ENCODE measurements at places on chromosomes 5 and 9.
A peak's percentile ranks its signal among the peaks of the same experiment; 100 is the strongest.

DNA sequence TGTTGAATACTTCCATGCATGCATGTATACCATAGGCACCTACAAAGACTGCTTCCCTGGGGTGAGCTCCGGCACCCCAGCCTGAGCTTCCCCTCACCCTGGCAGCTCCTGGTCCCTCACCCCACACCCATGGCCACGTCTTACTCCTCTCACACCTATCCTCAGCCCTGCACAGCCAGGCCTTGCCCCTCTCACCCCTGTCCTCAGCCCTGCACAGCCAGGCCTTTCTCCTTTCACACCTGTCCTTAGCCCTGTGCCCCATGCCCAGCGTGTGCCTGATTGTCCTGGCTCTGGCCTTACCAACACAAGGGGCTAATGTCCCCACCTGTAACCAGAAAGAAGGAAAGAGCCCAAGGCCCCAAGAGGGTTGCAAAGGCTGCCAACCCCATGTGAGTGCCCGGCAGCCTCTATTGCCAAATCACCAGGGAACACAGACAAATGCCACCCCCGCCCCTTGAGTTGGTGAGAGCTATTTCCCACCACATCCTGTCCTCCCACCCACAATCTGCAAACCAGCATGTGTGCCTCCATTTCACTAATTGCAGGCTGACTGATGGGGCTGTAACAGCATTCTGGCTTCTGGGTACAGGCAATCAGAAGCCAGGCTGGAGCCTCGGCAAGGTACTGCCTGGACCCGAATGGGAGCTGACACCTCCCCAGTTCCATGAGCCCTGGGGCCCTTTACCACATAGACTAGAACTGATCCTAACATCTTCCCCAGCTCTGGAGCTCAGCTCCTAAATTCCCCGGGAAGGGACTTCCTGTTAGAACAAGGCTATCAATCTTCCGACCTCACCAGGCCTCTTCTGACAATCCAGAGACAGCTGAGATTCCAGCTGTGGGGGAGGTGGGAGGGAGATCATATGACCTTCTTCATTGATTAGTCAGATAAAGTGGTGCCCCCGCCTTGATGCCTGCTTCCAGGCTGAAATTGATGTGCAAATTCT, 78.2 kb downstream of the FAM114A2 start:
- no peak for DNase-seq

DNA sequence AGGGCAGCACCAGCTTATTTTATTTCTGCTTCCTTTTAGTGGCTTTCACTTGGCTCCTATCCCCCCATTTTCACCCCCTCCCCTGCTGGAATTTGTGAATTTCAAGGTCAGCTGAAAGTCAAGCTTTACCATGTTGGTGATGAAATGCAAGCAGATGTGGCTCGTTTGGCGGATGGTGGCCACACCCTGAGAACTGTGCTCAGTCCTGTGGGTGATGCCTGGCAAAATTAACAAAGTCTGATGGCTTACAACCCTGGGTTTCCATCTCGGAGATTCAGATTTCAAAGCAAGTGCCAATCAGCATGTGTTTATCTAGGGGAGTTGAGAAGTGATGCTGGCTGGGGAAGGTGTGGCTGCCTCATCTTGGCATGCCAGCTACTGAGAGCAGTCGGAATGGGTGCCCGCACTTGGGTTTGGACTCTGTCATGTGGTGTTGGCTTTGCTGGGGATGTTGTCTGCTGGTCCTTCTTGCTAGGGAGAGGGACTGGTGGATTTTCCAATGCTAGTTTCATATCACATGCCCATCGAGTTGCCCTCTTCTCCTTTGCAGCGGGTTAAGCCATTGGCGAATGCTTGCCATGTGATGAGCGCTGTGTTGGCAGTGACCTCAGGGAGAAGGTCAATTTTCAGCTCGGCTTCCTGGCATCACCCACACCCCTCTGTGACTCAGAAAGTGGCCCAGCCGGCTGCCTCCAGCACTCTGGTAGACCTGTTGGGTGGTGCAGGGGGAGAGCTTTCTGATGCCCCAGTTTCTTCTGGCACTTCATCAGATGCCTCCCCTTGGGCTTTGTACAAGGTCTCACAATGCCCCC, 77.0 kb upstream of the PITX1 start:
- no peak for DNase-seq

DNA sequence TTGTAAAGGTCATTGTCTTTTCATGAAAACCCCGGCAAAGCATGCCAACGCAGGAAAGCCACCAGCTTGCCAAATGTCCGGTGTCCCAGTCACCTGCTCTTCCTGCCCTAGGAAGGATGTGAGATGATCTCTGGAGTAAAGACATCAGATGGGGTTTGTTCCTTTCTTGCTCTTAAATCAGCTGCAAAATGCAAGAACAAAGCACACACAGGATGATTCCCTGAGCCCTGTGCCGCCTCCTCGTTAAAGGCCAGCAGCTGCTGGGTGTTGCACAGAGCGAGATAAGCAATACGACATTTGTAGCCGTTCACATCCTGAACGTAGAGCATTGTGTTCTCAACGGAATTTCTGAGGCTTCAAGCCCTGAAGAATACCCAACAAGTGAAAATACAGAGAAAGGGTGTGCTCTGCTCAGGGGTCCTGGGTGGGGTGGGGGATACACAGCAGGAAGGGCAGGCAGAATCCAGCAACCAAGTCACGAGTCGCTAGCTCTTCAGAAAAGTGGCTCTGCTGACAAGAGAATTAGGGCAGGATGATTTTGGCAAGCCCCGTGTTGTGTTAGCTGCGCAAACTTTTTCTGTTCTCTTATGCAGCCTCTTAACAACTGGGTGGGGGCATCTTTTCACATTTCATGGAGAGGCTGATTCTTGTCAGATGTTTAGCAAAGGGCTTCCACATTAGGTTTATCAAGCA, 229.2 kb upstream of the MAP3K1 start:
- peak; percentile 74 for DNase-seq

DNA sequence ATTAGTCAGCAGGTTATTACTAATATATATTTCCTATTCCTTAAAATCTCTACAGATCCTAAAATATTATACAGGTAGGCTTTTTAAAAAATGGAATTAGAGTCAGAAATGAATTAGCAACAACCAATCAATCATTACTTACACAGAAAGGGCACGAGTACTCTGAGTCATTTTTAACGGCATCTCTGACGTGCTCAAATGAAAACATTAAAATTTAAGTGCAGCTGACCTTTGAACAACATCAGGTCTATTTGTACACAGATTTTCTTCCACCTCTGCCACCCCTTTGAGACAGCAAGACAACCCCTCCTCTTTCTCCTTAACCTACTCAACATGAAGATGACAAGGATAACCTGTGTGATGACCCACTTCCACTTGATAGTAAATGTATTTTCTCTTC, 19.1 kb downstream of the AUH start:
- no peak for DNase-seq

GRCh38 chr9:87527211-87527916, 29.7 kb downstream of the DAPK1 start:
- no peak for DNase-seq

- DNase-seq: no peak
Observed at GRCh38 chr5:20959347-20959746, 971.3 kb upstream of the CDH18 start.
